ENCODE measurements at places on chromosomes 11 and 22. TPM values are rescaled to one million over a fixed set of nuclear protein-coding genes. Genes with fewer than 3 reads are reported as not detected.
A peak's percentile ranks its signal among the peaks of the same experiment; 100 is the strongest.

The IL17REL gene
- total RNA-seq, result not detected

DNA sequence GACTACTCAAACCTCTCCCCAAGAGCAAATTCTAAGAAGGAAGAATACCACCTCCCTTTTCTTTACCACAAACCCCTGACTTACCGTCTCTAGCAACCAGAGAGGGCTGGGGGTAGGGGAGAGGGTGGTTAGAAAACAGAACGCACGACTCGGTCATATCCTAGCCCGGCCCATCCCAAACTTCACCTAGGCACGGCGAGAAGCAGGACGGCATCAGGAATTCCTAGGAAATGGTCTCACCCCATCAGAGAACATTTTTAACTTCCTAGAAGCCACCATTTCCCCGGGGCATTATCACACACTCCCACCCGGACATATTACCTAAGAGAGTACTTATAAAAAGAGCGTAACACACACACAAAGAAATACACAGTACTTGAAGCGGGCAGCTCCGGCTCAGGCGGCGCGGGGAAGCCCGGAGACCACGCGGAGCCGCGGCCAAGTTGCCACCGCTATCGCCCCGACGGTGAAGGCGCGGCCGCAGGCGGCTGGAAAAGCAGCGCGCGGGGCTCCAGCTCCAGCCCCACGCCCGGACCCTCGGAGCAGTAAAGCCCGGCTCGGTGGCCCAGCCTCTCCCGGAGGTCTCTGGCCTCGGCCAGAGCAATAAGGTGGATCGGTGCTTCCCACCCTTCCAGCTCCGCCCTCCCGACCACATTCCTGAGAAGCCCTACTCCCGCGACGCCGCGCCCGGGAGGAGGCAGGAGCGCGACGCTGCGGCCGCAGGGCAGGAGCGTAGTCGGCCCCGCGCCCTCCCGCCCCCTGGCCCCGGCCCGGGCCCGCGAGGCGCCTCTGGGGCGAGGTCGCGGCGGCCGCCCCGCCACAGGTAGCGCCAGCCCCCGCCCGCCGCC lies 878 bp downstream of the RRAS2 start:
- no peaks in the 10 kb centered on the region for H3K27me3 ChIP-seq
- peaks cover 21% of the 10 kb centered on the region for H3K4me1 ChIP-seq
- H3K36me3 ChIP-seq, result peaks cover 10% of the 10 kb centered on the region
- peak; percentile 85 for DNase-seq
- peak overlapping the region; percentile 96 for H3K4me3 ChIP-seq
- peak overlapping the region; percentile 67 for H3K27ac ChIP-seq

DNA sequence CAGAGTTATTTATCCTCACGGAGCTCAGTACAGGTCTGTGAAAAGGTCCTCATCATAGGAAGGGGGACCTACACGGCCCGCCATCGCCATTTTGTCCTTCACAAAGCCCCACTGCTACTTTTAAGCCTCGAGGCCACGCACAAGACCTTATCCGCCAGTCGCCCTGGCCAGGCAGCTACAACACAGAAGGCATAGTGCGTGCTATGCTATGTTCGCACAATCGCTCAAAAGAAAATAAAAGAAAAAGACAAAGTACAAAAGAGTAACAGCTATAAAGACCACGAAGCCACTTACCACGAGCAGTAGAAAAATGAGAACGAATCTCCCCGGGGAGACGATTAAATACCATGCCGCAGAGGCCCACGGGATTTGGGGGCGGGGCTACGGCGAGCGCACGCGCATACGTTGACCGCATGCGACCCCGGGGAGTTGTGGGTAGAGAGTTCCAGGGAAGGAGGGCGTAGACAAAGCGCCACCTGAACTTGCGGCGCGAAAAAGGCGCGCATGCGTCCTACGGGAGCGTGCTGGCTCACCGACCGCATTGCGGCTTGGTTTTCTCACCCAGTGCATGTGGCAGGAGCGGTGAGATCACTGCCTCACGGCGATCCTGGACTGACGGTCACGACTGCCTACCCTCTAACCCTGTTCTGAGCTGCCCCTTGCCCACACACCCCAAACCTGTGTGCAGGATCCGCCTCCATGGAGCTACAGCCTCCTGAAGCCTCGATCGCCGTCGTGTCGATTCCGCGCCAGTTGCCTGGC lies 16.4 kb upstream of the WDR74 start:
- DNase-seq, result peak; percentile 99
- H3K4me1 ChIP-seq, result peaks cover 16% of the 10 kb centered on the region
- H3K27ac ChIP-seq, result peak overlapping the region; percentile 74
- no peaks in the 10 kb centered on the region for H3K27me3 ChIP-seq
- H3K4me3 ChIP-seq, result peak overlapping the region; percentile 90

GRCh38 chr11:98434296-98434695 lies 586.5 kb upstream of the CNTN5 start:
- H3K4me3 ChIP-seq, result no peak overlapping the region
- DNase-seq, result no peak
- H3K27ac ChIP-seq, result no peak overlapping the region
- no peaks in the 10 kb centered on the region for H3K27me3 ChIP-seq

Measured in GM23248 (cell line).